Fibroblast of upper back skin (primary cell): ENCODE measurements at places on chromosomes 16 and 17.

DNA sequence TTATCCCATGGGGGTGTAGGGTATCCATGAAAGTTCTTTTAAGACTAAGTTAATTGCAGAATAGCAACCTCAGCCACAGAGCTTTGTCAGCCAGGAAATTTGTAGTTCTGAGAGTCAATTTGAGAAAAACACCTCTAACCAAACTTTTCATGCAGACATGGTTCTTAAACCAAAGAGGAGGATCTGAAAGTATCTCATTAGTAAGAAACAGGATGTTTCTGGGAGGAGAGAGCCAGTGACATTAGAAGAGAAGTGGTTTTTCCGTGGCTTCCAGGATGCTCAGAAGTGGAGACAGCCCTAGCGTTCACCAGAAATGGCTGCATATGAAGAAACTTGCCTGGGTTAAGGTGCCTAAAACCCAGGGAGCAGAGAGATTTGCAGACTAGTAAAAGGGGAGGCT, 7.9 kb downstream of the GNAO1 start:
- no peak for DNase-seq

DNA sequence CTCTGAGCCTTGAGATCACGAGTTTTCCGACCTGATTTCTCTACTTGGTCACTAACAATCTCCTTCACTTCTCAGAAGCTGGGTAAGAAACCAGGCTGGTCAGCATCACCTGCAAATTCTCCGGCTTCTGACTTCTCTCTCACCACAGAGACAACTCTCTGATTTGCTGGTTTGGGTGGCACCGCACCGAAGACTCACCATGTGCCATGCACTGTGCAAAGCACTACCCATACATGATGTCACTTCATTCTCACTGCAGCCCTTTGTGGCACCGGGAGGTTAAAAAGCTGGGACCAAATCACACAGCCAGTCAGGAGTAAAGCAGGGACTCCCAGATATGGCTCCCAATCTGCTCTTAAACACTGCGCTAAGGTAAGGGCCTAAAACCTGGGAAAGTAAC, 647 bp downstream of the VAC14 start:
- no peak for DNase-seq

DNA sequence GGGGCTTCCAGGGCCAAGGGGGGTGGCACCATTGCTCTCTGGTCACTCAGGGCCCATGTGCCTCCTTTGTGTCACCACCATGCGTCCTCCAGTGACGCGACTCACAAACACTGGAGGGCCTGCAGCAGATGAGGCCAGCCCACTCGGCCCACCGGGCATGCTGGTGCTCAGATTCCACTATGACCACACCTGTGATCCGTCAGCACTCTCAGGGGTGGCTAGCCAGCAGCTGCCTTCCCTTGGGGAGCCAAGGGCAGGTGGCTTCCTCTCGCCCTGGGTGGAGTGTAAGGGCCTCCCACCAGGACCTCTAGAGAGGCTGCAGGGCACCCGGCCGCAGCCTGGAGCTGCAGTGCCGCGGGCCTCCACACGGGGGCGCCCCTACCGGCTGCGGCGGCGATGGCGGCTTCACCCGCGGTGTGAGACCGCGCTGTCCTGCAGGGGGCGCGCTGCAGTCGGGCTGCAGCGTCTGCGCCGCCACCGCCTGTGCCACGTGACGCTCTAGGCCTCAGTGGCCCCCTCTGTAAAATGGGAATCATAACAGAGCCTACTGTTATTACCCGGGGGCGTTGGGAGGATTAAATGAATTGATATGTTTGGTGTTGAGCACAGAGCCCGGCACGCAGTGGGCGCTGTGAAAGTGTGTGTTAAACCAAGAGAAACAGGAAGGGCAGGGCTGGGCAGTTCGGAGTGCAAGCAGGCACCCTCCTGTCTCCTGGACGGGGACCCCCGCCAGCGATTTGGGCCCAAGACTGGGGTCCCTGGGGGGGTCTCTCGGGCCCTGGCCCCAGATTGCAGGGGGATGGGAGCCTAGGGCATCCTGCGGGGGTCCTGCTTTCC, 192.4 kb upstream of the GSE1 start:
- no peak for DNase-seq

GRCh38 chr16:28821874-28822519, 802 bp upstream of the ATXN2L start:
- DNase-seq: no peak
